Stimulated activated CD4-positive, alpha-beta T cell treated with anti-CD3 and anti-CD28 coated beads, TNF-alpha, amount 100 ng/mL, for 1 hour (primary cell): ENCODE measurements at places on chromosomes 11 and 22.

DNA sequence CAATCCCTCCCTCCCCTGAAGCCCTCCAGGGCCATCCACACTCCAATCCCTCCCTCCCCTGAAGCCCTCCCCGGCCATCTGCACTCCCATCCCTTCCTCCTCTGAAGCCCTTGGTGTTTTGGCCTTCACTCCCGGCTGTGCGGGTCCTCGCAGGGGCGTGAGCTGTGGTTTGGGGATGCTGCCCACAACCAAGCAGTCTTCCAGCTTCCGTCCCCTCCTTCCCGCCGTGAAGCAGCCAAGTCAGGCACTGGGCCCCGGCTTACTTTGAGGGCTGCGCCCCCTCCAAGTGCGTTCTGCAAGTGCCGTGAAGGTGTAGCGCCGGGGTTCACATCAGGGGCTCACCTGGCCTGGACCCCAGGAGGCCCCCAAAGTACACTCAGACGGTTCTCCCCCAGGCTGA is 335.9 kb downstream of the BRD1 start:
- no peak for DNase-seq

DNA sequence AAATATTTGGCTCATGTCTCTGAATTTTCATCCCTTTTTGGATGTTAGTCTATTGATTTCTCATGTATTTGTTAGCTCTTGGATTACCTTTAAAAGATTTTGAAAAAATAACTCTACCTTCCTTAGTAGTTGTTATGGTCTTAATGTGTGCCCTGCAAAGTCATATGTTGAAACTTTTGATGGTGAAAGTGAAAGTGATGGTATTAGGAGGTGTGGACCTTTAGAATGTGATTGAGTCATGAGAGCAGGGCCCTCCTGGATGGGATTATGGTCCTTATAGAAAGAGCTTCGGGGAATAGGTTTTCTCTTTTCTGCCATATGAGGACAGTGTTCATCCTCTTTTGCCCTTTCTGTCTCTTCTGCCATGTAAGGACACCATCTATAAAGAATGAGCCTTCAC is 33.6 kb upstream of the MPPED2 start:
- DNase-seq, result no peak

- DNase-seq, result no peak
These were observed 11.5 kb upstream of the TMEM123 start for GRCh38 chr11:102464037-102464436.

- DNase-seq, result no peak
These were observed 19.2 kb downstream of the DTX4 start for GRCh38 chr11:59191095-59191494.

GRCh38 chr11:70656252-70656651 is 257.9 kb downstream of the CTTN start:
- no peak for DNase-seq

DNA sequence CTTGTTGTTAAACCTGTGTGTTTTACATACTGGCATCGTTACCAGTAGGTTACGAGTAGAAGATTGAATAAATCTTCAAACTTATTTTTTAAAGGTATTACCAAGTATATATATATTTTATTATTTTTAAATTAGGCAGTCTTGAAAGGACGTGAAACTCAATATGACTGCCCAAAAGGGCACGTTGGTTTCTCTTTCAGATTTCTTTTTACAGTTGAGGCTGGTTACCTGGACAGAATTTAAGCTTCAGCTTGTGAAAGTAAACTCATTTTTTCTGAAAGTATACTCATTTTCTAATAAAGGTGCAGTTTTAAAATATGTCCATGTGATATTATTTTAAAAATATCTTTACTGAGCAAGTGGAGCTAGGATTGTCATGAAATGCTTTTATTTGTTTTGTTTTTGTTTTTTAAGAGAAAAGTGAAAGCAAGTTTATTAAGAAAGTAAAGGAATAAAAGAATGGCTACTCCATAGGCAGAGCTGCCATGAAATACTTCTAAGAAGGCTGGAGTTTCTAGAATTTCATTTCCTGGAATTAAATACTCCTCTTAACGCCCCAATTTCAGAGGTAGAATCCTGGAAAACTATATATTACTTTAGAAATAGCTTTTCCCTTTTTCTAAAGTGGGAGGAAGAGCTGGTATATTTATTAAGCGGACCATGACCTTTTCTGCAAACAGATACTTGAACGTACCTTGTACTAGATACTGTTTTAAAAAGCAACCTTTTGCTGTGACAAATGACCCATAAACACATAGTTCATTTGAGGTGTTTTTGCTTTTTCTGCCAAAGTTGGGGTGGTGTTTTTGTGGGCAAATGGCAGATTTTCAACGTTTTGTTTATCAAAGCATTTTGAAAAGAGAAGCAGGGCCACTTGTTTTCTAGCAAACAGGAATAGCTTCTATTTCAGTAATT is 1.9 kb downstream of the FBXO7 start:
- no peak for DNase-seq

DNA sequence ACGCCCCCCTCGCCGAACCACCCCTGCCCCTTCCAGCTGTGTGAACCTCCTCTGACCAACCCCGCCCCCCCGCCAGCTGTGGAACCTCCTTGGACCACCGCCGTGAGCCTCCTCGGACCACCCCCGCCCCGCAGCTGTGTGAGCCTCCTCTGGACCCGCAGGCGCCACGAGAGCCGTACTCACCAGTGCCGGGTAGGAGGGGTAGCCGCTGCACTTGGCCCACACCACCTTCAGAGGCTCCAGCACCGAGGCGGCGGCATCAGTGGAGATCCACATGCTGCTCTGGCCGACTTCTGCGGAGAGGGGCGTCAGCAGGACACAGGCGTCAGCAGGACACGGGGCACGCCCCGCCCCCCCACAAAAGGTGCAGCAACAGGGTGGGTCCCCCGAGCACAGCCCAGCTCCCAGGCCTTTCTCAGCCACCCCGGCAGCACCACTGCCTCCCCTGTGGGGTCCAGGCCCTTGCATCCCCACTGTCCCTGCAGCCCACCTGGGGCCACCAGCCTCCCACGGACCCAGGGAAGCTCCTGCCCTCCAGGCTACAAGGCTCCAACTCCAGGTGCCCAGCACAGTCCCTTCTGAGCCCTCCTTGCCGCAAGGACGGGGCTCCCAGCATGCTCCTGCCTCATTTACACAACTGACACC is 51.7 kb downstream of the BRD1 start:
- DNase-seq, result no peak

DNA sequence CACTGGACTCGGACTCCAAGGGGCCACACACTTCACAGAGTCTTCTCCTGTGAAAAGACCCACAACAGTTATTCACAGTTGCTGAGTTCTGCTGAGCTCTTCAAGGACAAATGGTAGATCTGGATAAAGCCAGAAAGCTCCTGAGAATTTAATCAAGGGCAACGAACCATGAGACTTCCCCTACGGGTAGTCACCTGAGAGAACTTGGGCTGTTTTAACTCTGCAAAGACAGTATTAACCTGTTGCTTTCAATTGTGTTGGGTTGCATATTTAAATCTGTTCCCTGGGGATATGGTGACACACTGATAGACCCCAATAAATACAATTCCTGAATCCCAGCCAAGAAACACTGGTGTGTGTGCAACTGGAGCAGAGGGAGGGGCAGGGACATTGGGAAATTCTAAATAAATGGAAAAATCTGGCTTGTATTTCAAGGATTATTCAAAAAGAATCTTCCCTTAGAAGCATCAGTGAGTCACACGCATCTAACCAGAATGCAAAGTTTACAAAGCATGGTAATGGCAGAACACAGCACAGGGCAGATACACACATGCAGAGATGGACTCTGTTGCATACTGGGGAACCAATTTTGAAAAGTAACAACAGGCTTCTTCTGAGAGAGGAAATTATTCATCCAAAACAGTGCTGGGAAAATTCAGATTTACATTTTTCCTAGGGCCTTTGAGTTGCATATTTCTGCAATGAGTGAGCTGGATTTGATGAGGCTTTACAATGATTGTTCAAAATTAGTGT is 4.0 kb downstream of the KCNJ1 start:
- no peak for DNase-seq

DNA sequence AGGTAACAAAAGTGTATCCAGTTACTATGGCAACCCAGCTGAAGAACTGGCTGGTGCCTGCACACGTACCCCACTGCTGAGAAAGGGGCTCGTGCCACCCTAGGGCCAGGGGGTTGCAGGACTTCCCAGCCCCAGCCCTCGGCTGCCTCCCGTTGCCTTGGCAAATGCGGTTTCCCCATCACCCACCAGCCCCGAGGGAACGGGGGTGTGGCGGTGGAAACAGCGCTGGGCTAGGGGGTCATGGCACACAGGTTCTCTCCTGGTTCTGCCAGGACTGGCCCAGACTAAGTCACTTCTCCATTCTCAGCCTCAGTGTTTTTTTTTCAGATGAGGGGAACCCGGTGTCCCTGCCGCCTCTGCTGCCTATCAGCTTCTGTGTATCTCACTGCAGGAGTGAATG is 27.9 kb downstream of the PHF21B start:
- DNase-seq, result no peak

DNA sequence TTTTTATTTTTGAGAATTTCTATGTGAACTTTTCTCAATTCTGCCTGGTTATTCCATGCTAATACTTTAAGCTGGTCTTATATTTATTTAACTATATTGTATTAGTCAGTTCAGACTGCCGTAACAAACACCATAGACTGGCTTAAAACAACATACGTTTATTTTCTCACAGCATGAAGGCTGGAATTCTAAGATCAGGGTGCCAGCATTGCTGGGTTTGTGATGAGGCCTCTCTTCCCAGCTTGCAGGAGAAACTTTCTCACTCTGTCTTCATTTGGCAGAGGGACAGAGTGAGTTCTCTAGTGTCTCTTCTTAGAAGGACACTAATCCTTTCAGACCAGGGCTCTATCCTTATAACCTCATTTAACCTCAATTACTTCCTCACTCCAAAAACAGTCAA is 16.2 kb upstream of the TEAD1 start:
- no peak for DNase-seq

GRCh38 chr11:74171630-74171968 is 510 bp downstream of the PPME1 start:
- no peak for DNase-seq

DNA sequence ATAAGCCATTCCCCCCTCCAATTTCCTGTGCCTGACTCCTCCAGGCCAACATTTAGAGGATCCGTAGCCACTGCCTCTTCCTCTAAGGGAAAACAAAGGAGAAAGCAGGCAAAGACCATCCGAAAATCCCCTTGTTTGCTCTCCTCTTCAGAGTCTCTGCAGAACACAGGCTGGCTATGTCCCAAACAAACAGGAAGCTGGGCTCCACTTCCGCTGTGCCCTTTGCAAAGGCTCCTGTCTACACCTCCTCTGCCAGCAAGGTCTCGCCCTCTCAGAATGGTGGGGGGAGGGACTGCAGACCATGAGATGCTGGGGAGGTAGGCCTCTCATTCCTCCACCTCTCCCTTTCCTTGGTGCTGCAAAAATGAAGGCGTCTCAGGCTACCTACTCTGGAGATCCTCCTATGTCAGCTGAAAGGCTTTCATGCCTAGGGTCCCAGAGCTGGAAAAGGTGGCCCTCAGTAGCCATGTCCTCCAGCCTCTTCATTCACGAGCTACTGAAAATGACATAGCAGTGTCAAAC is 596.2 kb downstream of the BUD13 start:
- DNase-seq, result no peak

DNA sequence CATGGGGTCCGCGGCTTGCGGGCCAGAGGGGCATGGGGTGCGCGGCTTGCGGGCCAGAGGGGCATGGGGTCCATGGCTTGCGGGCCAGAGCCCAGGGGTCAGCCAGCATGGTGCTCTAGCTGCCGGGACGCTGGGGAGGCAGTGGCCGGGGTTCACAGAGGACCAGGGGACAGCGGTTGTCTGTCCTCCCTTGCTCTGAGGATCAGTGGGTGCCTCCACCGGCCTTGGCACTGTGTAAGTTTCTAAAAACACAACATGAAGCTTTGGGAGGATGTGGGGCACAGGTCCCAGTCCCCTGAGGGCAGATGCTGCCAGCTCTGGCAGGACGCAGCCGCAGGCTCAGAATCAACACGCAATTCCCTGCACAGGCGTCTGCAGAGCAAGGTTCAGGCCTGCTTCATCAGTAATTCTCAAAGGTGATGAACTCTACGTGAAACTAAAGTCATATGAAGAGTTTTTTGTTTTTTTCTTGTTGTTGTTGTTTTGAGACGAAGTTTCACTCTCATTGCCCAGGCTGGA is 3.0 kb downstream of the MLC1 start:
- no peak for DNase-seq

- no peak for DNase-seq
These were observed 132.0 kb downstream of the BUD13 start for GRCh38 chr11:116640641-116641402.

GRCh38 chr11:22879630-22880029 is 19.4 kb upstream of the CCDC179 start:
- DNase-seq, result no peak

DNA sequence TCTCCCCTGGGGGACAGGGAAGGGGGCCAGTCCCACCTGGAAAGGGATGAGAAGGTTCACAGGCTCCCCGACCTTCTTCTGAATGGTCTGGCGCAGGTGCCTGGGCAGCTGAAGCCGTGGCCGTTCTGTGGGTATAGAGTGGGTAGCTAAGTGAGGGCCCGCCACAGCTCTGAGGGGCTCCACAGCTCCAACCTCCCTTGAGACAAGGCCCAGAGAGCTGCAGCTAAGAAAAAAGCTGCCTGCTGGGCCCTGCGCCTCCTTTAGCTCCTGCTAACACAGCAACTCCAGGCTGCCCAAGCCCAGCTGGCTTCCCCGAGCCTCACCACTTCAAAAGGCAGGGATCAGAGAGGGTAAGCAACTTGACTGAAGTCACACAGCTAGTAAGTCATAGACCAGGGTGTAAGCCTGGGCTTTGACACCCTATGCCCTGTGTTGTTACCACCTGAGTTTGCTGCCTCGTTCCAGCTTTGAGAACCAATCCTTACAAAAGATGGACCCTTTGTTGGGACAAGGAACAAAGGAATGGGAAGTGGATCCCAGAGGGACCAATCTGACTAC is 18.5 kb downstream of the MYBPC3 start:
- DNase-seq, result no peak

- no peak for DNase-seq
These were observed 92.8 kb upstream of the TEAD1 start for GRCh38 chr11:12581416-12581815.

DNA sequence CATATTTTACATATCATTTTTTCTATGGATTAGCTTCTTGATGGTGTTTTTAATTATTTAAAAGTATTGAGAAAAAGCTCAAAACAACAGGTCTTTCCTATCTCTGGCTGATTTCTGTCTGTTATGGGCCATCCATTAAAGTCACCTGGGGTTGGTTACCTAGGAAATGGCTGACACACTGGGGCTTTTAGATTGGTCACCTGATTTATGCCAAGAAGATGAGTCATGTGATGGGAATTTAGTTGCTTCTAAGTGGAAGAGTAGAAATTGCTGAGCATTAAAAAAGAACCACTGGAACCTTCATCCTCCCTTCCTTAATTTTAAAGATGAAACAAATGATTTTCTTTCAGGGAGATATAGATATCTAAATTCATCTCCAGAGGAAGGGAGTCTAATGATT is 48.8 kb upstream of the LARGE1 start:
- DNase-seq, result no peak
